Pons (tissue), 1 donor: ENCODE measurements at places on chromosomes 4 and X.

DNA sequence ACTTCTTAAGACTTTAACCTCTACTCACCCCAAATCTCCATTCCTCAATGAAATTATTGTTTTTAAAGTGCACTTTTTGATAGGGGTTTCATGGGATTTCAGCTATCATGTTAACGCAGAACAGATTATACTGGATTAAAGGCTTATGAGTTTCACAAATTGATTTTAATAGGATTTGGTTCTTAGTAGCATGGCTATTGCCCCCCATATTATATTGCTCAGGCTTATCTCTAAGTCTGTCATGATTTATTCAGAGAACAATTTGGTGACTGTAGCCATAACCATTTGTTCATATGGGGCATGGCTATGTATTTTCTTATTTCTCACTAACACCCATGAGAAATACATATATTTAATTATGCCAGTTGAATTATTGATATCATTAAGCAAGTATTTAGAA is 57.0 kb downstream of the MND1 start:
- DNase-seq = no peak

DNA sequence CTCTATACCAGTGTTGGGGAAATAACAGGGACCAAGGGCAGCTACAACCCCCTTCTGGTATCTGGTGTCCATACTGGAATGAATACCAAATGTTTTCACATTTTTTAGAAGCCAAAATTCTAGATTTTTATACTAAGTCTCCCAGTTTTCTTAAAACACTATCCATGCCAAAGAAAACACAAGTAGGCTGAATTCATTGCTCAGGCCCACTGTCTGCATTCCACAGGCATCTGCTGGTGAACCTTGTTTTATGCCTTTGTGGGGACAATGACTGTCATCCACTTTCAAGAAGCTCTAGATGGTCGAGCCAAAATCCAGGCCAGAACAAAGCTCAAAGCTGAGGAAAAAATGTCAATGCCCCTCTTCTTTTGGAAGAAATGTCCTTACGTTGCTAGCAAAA is 213.4 kb upstream of the RASGEF1B start:
- no peak for DNase-seq

GRCh38 chrX:46812445-46812844 is 24.4 kb upstream of the RP2 start:
- no peak for DNase-seq

DNA sequence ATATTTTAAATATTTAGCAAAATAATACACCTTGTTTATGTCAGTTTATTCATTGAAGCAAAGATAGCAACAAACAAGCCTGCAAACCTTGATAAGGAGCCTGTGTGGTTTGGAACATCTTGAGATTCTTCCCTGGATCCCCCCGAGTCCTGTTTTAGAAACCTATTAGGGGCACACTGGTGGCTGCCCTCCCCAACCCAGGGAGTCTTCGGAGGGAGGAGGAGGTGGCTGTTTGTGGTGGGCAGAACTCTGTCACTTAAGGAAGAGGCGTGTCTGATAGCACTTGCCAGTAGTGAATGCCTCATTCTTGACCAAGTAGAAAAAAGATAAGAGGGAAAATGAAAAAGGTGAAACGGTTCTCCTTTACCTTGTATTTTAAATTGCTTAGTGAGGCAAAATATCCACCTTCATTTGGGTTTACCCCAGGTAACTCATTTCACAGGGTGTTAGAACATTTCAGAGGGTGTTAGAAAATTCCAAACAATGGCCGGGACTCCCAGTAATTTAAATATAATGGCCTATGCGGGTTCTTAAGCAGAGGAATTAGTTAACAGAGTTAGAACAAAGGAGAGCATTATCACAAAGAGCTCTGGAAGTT is 10.4 kb downstream of the KIT start:
- DNase-seq = no peak

DNA sequence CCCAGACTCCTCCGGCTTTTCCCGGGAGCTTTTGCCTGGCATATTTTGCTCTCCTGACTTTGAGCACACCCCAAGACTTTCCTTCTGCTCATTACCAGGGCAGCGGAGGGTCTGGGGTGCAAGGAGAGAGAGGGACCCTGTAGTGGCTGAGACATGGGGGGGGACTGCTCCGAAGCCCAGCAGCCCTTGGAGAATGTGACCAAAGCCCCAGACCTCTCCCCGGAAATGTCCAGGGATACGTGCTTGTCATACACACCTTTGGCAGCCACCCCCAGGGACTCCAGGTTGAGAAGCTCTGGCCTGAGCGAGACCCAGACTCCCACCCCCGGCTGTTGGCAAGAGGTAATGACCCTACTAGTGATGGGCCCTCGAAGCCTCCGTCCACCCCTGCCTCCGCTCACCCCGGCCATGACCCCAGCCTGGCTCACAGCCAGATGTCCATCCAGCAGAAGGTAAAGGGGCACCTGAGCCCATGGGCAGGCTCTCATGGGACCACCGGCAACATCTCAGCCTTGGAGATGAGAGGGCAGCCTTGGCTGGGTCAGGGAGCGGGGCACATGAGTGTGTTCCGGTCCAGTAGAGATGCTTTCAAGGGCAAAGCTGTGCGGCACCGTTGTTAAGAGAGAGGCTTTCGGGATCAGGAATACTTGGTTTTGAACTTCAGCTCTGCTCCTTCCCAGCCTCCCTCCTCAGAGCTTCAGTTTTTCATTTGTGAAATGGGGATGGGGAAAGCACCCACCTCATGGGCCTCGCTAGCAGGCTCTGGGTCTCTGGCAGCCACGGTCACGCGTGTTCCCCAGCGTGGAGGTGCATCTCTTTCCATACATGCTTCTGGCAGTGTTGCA is 2.0 kb downstream of the PSAPL1 start:
- no peak for DNase-seq

DNA sequence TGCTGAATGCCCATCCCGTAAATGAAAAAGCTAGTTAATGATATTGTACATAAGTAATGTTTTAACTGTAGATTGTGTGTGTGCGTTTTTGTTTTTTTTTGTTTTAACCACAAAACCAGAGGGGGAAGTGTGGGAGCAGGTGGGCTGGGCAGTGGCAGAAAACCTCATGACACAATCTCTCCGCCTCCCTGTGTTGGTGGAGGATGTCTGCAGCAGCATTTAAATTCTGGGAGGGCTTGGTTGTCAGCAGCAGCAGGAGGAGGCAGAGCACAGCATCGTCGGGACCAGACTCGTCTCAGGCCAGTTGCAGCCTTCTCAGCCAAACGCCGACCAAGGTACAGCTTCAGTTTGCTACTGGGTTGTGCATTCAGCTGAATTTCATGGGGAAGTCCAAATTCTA is at the start of gene SPP1:
TSS of gene SPP1 (plus strand) at position 249 of the 400 bp plus-strand sequence. CDS start 1,182 bp downstream, outside the sequence.
- DNase-seq = peak; percentile 95

- no peak for DNase-seq
Measured at GRCh38 chr4:170226288-170226687, 136.5 kb upstream of the AADAT start.

DNA sequence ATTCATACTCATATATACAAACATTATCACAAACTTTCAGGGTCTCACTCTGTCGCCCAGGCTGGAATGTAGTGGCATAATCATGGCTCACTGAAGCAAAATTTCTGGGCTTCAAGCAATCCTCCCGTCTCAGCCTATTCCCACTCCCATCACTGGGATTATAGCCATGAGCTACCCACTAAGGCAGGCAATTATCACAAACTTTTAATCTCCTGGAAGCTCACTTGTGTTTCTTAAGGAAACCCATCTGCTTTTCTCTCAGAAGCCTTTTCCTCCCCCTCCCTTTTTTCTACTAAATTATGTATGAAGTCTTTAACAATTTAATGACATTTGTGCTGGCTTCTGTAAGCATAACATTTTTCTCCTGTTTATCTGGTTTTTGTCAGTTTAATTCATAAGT is 170.5 kb downstream of the AREG start:
- no peak for DNase-seq

- DNase-seq = no peak
Measured at GRCh38 chr4:19366916-19367315, 884.8 kb upstream of the SLIT2 start.

DNA sequence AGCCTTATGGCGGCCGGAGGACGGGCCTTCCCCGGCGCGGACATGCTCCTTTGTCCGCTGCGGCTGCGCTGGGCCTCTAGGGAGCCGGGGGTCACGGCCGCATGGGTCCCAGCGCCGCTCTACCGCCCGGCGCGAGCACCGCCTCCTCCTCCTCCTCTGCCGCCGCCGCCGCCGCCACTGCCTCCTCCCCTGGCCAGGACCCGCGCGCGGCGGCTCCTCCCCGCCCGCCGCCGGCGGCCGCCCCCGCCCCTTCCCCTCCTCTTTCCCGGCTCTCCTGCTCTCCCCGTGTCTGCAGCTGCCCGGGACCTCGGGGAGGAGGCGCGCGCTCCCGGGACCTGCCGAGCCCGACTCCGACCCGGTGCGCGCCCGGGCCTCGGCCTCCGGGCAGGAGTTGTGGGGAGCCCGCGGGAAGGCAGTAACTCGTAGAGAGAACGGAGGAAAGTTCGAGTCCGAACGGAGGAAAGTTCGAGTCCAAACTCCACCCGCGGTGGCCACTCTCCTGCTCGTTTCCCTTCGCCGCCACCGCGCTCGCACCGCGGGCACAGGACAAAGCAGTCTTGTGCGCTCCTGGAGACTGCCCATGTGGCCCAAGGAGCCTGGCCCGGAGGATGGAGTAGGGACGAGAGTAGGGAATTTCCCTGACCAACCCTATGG is at the start of gene ADGRA3:
TSS of gene ADGRA3 (minus strand) at position 179 of the 654 bp plus-strand sequence. CDS start 282 bp downstream, outside the sequence.
- no peak for DNase-seq
